ENCODE measurements at places on chromosomes 1 and 21. TPM values are rescaled to one million over a fixed set of nuclear protein-coding genes. Genes with fewer than 3 reads are reported as not detected.

Gene SPRR1B
- polyA plus RNA-seq = not detected

- no peak for DNase-seq
These were observed 1.1 kb downstream of the CRCT1 start for GRCh38 chr1:152515434-152515783.

DNA sequence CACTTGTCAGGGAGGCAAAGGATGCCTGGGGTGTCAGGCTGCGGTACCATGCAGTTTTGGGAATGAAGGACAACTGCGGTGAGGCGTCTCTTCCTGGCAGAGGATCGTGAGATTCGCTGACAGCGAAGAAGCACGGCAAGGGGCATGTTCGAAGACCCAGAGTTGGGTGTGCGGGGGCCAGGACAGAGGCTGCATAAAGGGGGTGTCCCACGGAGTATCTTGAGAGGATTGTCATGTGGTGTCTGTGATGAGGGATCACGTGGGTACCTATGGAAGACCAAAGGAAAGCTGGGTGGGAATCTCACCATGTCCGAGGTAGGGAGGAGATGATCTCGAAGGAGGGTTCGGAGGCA, 372 bp downstream of the SLC25A44 start:
- DNase-seq = no peak

Gene AGT
- 8.6 TPM for polyA plus RNA-seq

DNA sequence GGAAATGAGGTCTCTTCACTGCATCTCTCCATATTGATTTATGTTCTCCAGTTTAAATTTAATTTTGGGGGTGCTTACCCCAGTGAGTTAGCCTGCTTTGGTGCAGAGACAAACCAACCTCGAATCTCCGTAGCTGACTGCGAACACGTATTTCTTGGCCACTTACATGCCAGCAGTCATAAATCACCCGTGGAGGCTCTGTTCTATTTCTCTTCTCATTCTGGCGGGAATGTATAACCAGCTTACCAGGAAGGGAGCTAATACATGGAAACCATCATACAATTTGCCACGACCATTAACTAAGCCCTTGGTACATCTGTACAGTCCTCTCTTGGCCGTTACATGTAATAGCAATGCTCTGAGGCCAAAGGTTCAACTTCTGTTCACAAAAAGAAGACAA, 148.0 kb downstream of the PLA2G4A start:
- no peak for DNase-seq

- DNase-seq = peak; percentile 54
These were observed 10.8 kb upstream of the SHISA4 start for GRCh38 chr1:201877877-201878401.

All from muscle of back (tissue), 13 donors.